ENCODE measurements at places on chromosomes 1 and 21. TPM values are rescaled to one million over a fixed set of nuclear protein-coding genes. Genes with fewer than 3 reads are reported as not detected.

Gene MROH7
- total RNA-seq = 4.4 TPM

Gene AMY1C
- not detected for total RNA-seq

DNA sequence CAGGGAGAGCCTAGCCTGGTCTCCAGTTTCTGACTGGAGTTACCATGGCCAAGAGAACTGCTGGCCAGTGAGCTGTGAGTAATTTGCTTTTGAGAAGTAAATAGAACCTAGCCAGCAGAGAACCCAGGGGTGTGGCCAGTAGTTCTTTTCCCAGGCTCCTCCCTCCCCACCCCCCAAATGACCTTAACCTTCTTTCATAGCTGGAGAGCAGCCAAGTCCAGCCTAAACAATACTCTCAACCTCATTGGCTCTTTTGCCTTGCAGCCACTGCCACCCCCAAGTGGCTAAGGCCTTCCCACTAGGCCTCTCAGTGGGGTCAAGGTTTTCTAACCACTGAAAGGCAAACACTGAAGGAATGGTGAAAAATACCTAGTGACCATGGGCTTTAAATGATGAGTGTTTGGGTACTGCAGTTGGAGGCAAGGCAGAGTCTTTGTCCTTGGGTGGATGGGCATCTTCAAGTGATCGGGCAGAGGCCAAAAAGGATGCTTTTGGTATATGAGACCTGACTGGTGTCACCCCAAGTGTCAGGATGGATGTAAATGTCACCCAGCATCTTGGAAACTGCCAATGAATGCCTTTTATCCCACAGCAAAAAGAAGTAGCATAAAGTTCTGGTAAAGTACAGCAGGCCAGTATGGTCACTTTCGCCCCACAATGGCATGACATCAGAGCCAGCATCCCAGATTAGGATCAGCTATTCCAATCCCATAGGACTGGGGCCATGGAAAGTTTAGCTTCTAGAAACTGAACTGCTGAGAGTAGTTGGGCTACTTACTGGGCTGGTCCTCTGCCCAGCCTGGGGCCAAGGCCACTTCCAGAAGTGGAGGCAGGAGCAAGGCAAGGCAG is 3.5 kb upstream of the PIGV start:
- DNase-seq = no peak

DNA sequence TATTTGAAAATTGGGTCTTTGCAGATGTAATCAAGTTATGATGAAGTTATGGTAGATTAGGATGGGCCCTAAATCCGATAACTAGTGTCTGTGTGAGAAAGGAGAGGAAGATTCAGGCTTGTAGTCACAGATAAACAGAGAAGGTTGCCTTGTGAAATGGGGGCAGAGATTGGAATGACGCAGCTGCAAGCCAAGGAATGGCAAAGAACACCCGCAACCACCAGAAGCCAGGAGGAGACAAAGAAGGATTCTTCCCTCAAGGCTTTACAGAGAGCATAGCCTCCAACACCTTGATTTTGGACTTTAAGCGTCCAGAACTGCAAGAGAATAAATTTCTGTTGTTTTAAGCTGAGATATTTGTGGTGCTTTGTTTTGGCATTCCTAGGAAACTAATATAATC is 35.4 kb upstream of the COL24A1 start:
- DNase-seq = no peak

DNA sequence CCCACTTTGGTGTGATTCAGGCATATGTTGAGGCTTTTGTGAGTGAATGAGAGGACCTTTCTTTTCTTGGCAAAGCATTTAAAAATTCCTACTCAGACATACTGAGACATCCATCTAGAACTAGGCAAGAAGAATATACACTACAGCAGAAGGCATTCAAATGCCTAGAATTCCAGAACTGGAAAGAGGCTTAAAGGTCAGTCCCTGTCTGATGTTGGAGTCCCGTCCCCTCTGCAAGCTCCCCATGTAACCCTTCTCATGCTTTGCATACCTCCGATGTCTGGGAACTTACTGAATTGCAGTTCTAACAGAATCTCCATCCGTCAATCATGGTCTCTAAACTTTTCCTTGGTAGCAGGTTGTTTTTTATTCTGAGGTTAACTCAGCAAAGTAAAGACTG is 152.9 kb downstream of the ATP6V1G3 start:
- DNase-seq = no peak

- DNase-seq = no peak
These were observed 7.6 kb upstream of the BEND5 start for GRCh38 chr1:48784301-48784700.

- no peak for DNase-seq
These were observed 279.8 kb downstream of the PBX1 start for GRCh38 chr1:164838786-164839185.

- no peak for DNase-seq
These were observed 2.9 kb upstream of the INAVA start for GRCh38 chr1:200891774-200892157.

- DNase-seq = no peak
These were observed 2.4 kb downstream of the NPHP4 start for GRCh38 chr1:5989731-5990271.

- no peak for DNase-seq
These were observed 6.1 kb upstream of the TRAF3IP3 start for GRCh38 chr1:209749670-209750323.

DNA sequence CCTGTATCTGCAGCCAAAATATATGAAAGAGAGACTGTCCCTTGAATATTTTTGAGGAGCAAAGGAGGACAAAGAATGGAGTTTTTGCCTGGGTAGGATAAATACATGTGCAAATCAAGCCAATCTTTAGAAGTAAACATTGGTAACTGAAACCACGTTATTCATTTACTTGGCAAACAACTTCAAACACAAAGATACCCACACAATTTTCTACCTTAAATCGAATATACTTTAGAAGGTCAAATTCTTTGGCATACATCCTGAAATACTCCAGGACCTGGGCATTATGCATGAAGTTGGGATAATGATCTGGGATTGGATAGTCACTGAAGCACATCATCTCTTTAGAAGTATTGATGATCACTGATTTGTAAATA is 9.6 kb downstream of the FMO5 start:
- no peak for DNase-seq

GRCh38 chr1:175818929-175819328 is 75.5 kb upstream of the TNR start:
- DNase-seq = no peak

All from esophagus squamous epithelium (tissue), 5 donors.